NCI-H2171 treated with DMSO at 0.1 percent for 48 hours (cell line): ENCODE measurements at places on chromosomes 7 and 10.

DNA sequence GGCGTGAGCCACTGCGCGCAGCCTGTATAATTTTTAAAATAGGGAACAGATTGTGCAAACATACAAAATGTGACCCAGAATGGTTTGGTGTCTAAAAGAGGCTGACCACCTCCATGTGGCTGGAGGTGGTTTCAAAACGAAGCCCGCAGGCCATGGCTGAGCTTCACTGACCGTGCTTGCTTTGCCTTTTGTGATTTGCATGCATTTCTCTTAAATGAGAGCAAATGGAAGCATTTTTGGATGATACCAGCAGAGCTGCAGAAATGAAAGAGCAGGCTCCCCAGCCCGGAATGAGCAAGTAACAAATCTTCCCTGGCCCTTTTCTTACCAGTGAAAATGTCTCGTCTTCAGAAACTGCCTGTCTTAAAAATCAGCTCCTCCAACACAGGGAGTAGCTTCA, 239.9 kb downstream of the CAMK1D start:
- no peak for DNase-seq

GRCh38 chr7:47335557-47336471, 246.1 kb downstream of the TNS3 start:
- peak; percentile 82 for DNase-seq

- no peak for DNase-seq
These were observed 46.0 kb downstream of the FOXK1 start for GRCh38 chr7:4727914-4728705.

GRCh38 chr7:89943525-89944050, 210.7 kb upstream of the STEAP1 start:
- DNase-seq, result no peak

- no peak for DNase-seq
These were observed 37.0 kb upstream of the CNNM1 start for GRCh38 chr10:99292159-99292558.

DNA sequence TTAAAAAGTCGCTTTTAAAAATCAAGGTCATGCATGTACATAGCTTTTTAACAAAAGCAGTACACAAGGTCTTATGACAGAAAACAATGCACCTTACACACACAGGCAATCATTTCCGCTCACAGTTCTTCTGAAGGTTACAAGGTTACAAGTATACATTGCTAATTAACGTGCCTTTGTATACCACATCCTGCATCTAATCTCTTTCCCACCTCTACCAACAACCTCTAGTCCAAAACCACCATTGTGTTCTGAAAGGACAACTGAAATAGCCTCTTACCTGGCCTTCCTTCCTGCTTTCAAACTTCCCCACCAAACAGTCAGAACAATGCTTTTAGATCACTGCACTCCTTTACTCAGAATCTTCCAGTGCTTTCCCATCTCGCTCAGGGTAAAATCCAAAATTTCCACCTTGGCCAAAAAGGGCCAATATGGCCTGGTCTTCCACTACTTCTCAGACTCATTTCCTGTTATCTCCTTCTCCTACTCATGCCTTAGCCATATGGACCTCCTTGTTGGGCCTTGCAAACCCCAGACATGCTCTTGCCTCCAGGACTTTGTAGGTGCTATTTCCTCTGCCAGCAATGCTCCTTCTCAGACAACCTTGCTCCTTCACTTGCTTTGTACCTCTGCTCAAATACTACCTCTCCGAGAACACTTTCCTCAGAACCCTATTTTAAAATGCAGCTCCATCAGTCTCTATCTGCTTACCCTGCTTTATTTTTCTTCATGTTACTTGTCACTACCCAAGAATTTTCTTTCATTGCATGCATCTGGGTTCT, 205.4 kb downstream of the DNAJC1 start:
- no peak for DNase-seq

- no peak for DNase-seq
These were observed 2.6 kb downstream of the EXOC4 start for GRCh38 chr7:133255486-133255885.

- no peak for DNase-seq
These were observed 4.1 kb upstream of the LIPN start for GRCh38 chr10:88755753-88756152.

DNA sequence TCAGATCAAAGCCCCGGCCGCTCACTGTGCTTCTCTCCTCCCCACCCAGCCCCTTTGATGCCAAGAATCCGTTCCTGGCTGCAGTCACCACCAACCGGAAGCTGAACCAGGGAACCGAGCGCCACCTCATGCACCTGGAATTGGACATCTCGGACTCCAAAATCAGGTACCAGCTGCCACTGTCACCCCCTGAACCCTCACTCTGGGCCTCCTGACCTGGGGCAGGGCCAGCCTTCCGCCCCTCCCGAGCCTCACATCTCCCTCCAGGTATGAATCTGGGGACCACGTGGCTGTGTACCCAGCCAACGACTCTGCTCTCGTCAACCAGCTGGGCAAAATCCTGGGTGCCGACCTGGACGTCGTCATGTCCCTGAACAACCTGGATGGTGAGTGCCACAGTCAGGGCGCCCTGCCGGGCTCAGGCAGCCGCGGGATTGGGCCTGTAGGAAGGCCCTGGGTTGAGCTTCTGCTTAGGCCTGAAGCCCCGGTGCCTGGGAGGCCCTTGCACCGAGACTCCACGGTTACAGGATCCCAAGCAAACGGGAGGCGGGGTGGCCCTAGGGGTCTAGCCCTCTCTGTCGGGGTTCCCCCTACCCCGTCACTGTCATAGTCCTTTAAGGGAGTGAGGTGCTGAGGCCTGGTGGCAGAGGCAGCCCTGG, 10.8 kb downstream of the TMEM120A start:
- DNase-seq, result no peak

DNA sequence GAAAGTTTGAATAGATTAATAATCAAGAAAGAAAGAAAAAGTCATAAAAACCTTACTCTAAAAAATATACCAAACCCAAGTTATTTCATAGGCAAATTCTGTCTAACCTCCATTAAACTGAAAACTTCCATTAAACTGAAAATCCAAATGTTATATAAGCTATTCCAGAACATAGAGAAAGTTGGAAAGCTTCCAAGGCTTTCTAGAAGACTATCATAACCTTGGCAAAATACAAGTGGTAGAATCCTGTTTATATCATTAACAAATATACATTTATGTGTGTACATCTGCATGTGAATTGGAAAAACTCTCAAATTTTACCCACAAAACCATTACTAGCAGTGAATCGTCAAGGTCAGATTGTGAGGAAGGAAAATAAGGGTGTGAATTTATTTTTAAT, 23.9 kb downstream of the TEX36 start:
- DNase-seq, result no peak

DNA sequence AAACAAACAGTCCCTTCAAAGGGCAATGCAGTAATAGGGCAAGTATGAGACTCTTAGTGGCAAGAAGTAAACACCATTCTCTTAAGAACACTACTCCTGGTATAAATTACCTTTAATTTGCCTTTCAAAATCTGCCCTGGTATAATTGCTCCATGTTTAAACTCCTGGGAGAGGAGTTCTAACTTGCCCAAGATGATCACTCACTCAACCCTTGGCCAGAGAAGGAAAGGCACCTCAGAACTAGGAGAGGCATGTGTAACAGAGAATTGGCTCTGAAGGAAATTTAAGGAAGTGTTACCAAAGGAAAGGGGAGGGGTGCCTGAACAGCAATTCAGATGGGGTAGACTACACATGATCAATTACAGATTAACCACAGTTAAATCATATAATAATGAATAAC, 1173.6 kb upstream of the SORCS1 start:
- no peak for DNase-seq

- DNase-seq, result peak; percentile 63
These were observed 29.8 kb downstream of the MTURN start for GRCh38 chr7:30164567-30164966.

GRCh38 chr10:85874208-85874607, 492.4 kb downstream of the GRID1 start:
- DNase-seq, result no peak

GRCh38 chr7:4842319-4843064, 19.3 kb downstream of the PAPOLB start:
- no peak for DNase-seq

DNA sequence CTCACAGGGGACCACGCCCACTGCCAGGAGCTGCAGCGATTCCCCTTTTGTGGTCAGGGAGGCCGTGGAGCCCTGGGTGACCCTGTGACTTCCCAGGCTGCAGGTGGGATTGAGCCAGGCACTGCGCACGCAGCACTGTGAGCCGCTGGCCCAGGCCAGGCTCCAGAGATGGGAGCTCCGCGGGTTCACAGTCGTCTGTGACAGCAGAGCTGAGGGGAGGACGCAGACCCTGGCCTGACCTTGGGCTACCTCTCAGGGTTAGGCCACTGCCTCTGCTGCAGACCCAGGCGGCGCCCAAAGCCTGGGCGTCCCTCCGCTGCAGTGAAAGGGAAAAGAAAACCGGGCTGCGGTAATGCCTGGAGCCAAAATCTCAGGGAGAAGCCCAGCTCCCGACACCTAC, 107.5 kb upstream of the GPR26 start:
- DNase-seq, result no peak

- DNase-seq, result no peak
These were observed 584.9 kb downstream of the GRM8 start for GRCh38 chr7:126667742-126668366.

GRCh38 chr7:24778543-24779282, 21.4 kb upstream of the GSDME start:
- no peak for DNase-seq

DNA sequence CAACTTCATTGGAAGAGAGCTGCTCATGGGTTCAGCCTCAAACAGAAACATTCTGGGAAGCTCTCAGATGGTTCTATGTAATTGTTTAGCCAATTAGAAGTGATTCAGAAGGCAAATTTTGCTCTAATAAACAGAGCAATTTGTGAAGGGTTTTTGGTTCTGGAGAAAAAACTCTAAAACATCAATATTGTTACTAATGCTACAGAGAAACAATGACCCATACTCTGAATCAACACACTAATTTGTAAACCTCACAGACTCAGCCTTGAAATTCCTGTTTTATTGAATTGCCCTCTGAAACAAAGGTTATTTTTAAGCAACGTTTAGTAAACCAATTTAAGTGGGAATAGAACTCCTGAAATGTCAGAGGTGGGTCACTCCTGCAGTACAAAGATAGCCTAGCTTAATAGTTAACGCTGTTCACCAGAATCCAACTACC, 171.6 kb upstream of the SVIL start:
- DNase-seq, result no peak

DNA sequence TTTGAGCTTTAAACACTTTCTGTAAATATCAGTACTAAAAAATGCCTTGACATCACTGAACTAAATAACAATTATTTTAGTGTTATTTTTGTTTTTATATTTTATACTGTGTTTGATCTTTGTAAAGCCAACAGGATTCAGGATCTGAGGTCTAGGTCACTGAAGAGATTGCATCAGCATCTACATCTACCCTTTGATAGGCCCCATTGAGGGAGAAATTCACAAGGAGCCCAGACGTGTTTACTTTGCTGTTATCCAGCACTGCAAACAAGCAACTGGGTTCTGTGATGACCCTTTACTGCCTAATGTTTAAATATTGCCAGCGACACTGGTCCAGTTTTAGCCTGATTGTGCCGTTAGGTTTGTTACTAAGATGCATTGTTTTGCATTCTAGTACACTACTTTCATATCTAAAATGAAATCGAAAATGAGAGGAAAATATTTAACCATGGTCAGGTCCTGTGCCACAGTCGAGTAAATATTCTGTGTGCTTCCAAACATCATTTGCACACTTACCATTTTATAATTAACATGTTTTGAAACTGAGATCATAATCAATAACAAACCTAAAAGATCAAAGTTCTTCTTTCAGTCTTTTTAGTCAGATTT, 48.7 kb downstream of the SP8 start:
- DNase-seq, result no peak

GRCh38 chr7:95201727-95202126, 122.6 kb downstream of the PON1 start:
- DNase-seq, result no peak

- no peak for DNase-seq
These were observed 303.8 kb upstream of the MKI67 start for GRCh38 chr10:128429835-128430513.

DNA sequence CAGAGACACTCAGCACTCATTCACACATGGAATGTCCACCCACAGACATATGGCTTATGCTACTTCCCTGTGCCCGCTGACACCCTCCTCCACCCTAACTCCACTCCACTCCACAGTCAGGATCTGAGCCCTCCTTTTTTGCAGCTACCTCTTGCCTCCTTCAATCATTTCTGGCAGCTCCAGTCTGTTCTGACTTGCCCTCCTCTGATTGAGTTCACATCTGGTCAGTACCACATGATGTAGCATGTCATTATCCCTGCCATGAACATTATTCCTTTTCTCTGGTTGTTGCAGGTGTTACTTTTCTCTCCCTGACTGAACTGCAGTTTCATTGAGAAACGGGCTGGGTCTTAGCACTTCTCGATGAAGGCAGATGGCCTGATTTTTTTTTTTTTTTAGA, 130.1 kb upstream of the EGR2 start:
- peak; percentile 60 for DNase-seq

DNA sequence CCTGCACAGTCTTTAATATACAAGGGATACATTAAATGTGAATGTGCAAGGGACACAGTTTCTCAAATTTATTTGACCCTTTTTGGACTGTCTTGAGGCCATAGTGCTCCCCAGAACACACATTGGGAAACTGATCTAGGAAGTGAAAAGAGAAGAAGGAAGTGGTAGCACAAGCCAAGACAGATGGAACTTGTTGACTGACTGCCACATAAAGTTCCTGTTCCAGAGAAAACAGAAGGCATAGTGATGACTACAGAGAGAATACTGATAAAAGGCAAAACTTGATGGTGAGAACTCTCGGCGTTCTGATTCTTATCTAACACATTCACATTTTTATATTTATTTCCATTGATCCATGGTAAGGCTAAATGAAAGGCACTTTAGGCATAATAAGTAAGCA, 1216.4 kb downstream of the CNTNAP2 start:
- no peak for DNase-seq

- no peak for DNase-seq
These were observed 20.3 kb downstream of the NANOS1 start for GRCh38 chr10:119049777-119050176.

- no peak for DNase-seq
These were observed 96.3 kb upstream of the ZPBP start for GRCh38 chr7:50189371-50189770.

DNA sequence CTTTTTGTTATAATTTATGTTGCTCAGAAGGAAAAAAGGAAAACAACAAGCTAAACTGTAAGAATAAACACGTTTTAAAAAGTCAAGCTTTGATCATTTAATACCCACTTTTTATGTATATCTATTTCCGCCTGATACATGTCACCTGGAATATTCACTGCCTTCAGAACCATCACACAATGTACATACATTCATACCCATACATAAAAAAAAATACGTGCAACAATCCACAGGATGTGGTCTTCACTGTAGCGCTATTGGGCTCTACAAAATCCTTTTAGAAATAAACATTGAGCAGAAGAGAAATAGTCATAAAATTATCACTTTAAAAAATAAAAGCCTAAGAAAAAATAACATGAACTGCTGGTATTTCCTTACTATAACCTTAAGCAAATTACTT, 1078.9 kb upstream of the LRRTM3 start:
- no peak for DNase-seq
